ENCODE measurements at places on chromosomes 3 and 15. TPM values are rescaled to one million over a fixed set of nuclear protein-coding genes. Genes with fewer than 3 reads are reported as not detected.

- no peak for DNase-seq
These were observed 14.8 kb downstream of the UBP1 start for GRCh38 chr3:33425453-33425852.

The EXD1 gene
- not detected for total RNA-seq

The RASA2 gene
- total RNA-seq: 49.3 TPM

The NXPE3 gene
- 24.7 TPM for total RNA-seq

GRCh38 chr15:70741107-70741531 lies 22.2 kb downstream of the UACA start:
- peak; percentile 76 for DNase-seq

DNA sequence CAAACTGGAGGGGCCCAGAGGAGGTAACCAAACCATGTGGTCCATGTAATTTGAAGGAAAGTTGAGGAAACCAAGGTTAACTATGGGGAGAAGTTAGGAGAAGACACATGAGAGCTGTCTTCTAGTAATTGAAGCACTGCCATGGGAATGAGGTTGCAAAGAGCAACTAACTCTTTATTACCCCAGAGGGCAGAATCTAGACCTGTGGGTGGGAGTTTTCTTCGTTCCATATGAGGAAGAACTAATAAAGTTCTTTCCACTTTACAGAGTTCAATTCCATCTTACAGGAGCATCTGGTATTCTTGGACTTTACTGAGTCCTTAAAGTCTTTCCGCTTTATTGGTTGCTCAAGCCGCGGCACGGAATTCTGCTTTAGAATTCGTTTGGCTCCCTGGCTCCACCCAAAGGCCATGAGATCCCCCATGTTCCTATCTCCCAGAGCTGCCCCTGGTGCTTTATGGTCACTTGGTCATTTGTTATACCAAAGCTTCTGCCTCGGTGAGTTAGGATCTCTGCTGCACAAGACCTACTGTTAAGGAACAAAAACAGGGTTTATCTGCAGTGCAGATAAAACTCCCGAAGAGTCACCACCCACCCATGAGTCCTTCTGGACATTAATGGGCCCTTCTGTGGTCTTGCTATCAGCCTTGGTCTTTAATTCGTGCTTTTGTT lies 89.5 kb upstream of the UMPS start:
- DNase-seq: no peak

The TRPM1 gene
- not detected for total RNA-seq

DNA sequence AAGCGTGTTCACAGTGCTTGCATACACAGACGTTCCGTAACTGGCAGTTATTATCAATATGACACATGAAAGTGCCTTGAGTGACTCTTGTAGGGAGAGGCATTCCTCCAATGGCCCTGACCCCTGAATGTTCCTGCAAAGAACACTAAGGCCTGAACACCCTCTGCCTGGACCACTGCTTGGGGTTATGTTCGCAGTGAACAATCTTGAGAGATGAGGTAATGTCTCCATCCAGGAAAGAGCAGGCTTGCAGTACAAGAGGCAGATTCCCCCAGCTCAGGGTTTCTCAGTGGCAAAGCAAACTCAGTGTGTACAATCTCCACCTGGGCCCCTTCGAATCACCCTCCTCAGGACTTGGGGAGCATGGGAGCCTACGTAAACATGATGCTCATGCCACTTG lies 324.6 kb downstream of the MAGI1 start:
- no peak for DNase-seq

- DNase-seq: no peak
These were observed 78.7 kb downstream of the TMEM266 start for GRCh38 chr15:76138436-76138835.

- DNase-seq: no peak
These were observed 16.9 kb upstream of the MEX3B start for GRCh38 chr15:82062479-82063454.

- no peak for DNase-seq
These were observed 98.0 kb upstream of the ARHGEF26 start for GRCh38 chr3:154023148-154023547.

Data from sciatic nerve (tissue), 2 donors.